ENCODE measurements at places on chromosomes 11 and 22. TPM values are rescaled to one million over a fixed set of nuclear protein-coding genes. Genes with fewer than 3 reads are reported as not detected.

- no peaks in the 10 kb centered on the region for H3K36me3 ChIP-seq
- no peak overlapping the region for H3K27ac ChIP-seq
- H3K4me3 ChIP-seq = no peak overlapping the region
- no peak for DNase-seq
- no peaks in the 10 kb centered on the region for H3K4me1 ChIP-seq
These were observed 1080.8 kb downstream of the BRD1 start for GRCh38 chr22:48746789-48747425.

GRCh38 chr22:10780281-10780680, 4747.7 kb upstream of the OR11H1 start:
- no peak for DNase-seq
- H3K27ac ChIP-seq = no peak overlapping the region
- H3K4me3 ChIP-seq = no peak overlapping the region
- H3K27me3 ChIP-seq = no peaks in the 10 kb centered on the region

GRCh38 chr11:31646216-31646615, 136.6 kb downstream of the ELP4 start:
- no peak for DNase-seq
- no peaks in the 10 kb centered on the region for H3K4me1 ChIP-seq
- no peaks in the 10 kb centered on the region for H3K27me3 ChIP-seq
- H3K36me3 ChIP-seq = no peaks in the 10 kb centered on the region

- H3K27ac ChIP-seq = no peak overlapping the region
- no peaks in the 10 kb centered on the region for H3K27me3 ChIP-seq
- no peak for DNase-seq
These were observed 517.7 kb downstream of the ETS1 start for GRCh38 chr11:128069665-128070064.

GRCh38 chr11:65553301-65554001, 4.7 kb downstream of the LTBP3 start:
- peaks cover 31% of the 10 kb centered on the region for H3K27me3 ChIP-seq
- H3K36me3 ChIP-seq = no peaks in the 10 kb centered on the region
- no peaks in the 10 kb centered on the region for H3K4me1 ChIP-seq

The FOSL1 gene
- total RNA-seq = 7.5 TPM

The GLYAT gene
- not detected for total RNA-seq
